Stimulated activated CD4-positive, alpha-beta T cell treated with anti-CD3 and anti-CD28 coated beads, Interleukin-4, amount 100 ng/mL, for 48 hours (primary cell): ENCODE measurements at places on chromosomes 13 and 19.
A peak's percentile ranks its signal among the peaks of the same experiment; 100 is the strongest.

- no peak for DNase-seq
These were observed 74.3 kb downstream of the CRYL1 start for GRCh38 chr13:20451397-20451796.

- no peak for DNase-seq
These were observed 38.6 kb downstream of the GATAD2A start for GRCh38 chr19:19443902-19444680.

- DNase-seq: no peak
These were observed 10.4 kb upstream of the KLK15 start for GRCh38 chr19:50843701-50844221.

GRCh38 chr13:60165391-60166099 is 1.8 kb upstream of the DIAPH3 start:
- DNase-seq: no peak

DNA sequence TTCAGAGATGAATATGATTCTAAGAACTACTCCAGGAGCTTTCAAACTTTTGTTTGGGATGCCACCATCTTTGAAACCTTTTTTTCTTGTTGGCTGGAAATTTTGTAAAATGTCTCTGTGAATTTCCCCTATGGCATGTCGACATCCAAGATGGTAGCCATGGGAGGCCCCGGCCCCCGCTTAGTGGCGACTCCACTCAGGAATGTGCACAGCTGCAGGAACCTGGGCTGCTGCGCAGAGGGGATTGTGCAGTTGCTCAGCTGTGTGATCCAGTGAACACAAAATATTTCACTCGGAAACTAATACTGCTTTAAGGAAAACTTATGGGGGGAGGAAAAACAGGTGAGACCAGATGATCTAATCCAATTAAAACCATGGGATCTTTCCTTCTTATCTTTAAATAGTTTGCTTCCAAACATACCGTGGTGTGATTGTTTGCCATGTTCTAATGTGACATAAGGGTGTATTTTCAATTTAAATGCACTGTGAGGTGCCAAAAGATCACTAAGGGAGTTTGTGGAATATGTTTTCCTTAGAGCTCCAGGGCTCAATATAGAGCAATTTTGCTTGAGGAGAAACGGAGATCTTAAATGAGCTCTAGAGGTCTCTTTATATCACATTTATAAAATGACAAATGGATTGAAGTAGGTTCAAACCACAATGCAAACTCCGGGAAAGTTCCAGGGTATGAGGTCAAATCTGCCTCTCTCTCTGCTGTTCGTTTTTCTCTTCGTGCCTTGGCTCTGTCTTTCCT is 497.7 kb downstream of the FGF9 start:
- DNase-seq: no peak

GRCh38 chr19:48333467-48334384 is 8.4 kb downstream of the EMP3 start:
- peak; percentile 86 for DNase-seq

GRCh38 chr13:21077788-21078353 is 16.5 kb upstream of the LATS2 start:
- no peak for DNase-seq

GRCh38 chr13:90362707-90363106 is 984.8 kb upstream of the MIR17HG start:
- no peak for DNase-seq

DNA sequence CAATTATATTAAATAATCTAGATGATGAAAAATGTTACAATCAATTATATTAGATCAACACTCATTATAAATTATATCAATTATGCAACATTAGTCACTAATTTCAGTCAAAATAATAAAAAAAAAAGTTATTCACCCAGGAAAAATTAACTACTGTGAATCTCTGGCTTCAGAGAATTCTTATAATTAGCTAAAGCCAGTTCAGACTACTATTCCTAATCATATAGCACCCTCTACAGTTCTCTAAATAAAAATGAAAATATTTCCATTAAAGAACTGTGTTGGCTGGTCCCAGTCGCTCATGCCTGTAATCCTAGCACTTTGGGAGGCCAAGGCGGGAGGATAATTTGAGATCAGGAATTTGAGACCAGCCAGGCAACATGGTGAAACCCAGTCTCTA is 33.0 kb downstream of the XPO4 start:
- no peak for DNase-seq

- DNase-seq: no peak
These were observed 1551.3 kb upstream of the MIR17HG start for GRCh38 chr13:89796196-89796595.

- no peak for DNase-seq
These were observed 382.0 kb downstream of the ZNF536 start for GRCh38 chr19:30754162-30754561.

GRCh38 chr13:99311137-99311536 is 3.9 kb upstream of the GPR183 start:
- DNase-seq: no peak

DNA sequence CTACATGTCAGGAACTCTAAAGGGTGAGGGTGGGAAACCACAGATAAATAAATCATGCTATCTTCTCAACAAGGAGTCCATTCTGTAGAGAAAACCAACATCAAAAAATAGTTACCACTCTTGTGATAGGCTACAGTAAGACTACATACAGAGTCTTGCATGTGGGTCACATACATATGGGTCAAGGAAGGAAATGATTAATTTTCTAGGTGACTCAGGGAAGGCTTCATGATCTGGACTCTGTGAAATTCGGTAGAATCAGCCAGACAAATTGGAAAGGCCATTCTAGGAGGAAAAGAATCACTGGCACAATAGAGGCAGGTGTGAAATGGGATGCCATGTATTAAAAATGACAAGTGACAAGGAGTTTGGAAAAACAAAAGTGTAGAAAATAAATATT is 638.9 kb downstream of the LIG4 start:
- no peak for DNase-seq

DNA sequence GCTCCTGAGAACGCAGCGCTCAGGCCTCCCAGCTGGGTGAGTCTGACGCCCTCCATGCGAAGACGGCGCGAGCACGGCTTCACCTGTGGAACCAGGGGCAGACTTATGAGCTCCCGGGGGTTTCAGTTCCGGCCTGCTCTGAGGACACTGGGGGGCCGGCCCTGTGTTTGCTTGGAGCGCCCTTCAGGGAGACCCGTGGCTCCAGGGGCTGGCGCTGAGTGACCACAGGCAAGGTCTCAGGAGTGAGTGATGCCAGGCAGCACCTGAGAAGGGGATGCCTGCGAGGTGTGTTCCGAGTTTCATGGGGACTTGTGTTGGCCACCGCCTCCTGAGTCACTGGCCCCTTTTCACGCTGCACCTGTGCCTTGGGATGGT is 4.5 kb downstream of the MCF2L start:
- DNase-seq: no peak

GRCh38 chr13:99507986-99508385 is 6.7 kb downstream of the TM9SF2 start:
- DNase-seq: no peak

DNA sequence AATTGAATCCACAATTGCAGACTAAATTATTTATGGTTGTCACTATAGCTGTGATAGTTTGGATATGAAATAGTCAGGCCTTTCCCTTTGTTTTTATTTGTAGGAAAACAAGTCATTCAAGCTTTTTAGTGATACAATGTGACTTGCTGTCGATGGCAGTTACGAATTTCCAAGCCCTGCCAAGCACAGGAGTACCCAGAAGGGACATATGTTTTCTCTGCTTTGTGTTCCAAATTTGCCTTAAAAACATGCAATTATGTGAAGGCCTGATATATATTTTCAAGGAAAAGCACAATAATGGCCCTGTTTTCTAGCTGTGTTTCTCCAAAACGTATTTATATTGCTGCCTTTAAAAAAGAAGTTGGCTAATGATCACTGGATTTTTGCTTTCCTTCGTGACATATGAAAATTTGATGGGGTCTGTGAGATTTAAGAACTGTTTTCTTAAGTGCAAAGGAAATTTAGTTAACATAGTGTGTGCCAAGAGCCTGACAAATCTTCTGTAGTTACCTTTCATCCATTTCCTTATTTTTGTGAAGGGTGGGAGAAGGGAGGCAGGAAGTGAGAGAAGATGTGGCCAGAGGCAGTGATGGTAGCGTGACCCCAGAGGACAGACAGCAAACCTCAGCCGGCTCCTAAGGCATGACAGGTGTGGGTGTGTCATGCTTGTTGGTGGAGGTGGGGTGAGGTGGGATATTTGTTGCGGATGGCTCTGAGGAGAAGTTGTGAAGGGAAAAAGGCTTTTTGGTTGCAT is 79.6 kb downstream of the TEX26 start:
- no peak for DNase-seq

DNA sequence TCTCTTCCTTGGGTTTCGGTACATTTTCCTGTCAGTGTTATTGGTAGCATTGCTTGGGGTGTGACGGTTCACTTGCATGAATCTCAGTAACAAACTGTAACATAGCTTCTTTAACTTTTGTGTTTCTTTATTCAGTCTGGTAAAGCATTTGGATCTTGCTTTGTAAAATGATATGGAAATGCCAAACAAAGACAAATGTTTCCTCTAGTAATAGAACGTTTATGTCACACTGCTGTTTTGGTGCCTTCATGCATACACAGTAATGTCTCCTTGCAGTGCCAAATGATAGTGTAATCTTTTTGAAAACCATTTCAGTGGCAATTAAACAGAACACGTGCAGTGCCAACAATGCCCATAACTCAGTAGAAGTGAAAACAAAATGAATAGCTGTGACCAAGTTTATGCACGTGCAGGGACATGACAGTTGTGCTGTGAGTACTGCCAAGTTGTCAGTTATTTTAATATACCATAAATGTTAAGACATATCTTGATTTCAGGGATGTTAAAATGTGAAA is 110.8 kb downstream of the RXFP2 start:
- DNase-seq: no peak

DNA sequence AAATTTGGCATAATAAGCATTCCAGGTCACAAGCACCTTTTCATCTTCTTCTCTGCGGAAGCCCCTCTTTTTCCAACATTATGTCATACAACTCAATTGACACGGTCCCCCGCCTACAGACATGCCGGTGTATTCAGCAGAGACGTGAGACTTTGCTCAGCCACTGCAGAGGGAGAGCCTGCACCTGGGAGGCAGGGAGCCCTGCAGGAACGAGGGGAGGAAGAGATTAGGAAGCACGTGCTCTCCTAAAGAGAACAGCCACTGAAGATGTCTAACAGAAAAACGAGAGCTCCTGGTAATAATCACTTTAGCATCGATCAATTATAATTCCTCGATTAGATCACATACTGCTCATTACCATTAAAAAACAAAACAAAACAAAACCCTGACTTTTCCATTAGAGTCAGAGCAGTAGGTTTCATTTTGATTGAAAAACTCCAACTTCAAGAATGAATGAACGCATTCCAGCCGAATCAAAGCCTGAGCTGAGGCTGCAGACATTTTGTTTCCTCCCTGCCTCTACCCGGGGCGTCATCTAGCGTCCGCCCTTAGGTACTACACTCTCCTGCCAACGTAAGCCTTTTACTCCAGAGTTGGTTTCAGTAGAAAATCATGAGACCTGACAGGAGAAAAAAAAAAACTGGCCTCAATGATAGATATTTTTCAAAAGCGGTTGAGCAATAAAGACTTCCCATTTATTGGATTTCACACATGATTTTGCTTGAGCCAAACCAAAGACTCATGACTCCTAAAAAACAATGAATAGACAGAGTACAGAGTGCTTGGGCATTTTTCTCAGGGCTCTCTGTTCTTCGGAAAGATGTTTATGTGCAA is 194.5 kb downstream of the KATNAL1 start:
- peak; percentile 75 for DNase-seq

- no peak for DNase-seq
These were observed 42.4 kb downstream of the TMEM255B start for GRCh38 chr13:113801289-113801961.

- no peak for DNase-seq
These were observed 183.0 kb downstream of the TSHZ3 start for GRCh38 chr19:31166206-31166605.

- DNase-seq: no peak
These were observed 5.7 kb upstream of the RXFP2 start for GRCh38 chr13:31733647-31734046.

DNA sequence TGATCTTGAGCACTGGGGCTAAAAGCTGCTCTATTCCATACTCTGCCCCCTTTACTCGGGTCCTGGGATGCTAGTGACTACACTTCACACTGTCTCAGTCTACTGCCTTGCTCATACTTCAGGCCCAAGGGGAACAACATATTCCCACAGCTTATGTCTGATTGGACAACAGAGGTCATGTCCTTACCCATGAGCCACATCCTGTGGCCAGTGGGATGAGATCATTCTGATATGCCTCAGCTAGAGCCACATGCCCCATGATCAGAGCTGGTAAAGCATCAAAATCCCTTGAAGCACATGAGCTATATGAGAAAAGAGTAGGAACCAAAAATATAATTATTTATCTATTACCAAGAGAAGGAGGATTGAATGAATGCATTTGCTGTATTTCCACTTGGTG is 290.1 kb upstream of the TSHZ3 start:
- no peak for DNase-seq

DNA sequence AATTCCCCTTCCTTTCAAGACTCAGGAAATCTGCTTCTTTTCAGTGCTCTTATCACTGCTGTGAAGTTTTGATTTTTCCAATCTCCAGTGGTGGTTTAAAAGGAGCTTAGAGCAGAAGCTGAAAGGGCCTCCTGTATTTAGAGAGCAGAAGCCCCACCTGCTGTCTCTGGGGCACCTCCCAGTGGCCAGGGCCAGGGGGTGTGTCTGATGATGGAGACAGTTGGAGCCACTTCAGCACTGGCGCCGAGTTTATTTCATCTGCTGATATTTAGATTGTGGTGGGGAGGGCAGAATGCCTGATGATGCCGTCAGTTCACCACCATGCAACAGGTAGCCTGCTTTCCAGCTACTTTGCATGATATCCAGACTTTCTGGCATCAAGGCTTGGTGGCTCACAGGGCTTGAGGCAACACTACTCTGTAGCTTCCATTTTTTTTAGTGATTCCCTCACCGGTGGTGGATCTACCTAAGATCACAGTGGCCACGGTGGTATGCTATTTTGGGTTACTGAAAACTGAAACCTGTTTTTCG is 371.9 kb downstream of the KCNRG start:
- no peak for DNase-seq

- no peak for DNase-seq
These were observed 539 bp downstream of the DAPK3 start for GRCh38 chr19:3970313-3970807.

DNA sequence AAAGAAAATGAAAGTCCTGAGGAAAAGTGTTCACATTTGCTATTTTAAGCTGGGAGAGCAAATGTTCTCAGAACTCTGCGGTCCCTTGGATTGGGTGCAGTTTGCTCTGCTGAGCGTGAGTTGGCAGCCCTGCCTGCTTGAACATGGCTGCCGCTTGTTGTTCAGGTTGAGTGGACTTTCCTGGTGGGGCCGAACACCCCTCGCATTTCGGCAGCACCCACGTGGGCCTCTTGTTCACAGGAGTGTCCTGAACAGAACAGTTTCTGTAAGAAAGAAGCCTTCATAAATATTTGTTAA is 10.8 kb upstream of the RNF113B start:
- DNase-seq: no peak

DNA sequence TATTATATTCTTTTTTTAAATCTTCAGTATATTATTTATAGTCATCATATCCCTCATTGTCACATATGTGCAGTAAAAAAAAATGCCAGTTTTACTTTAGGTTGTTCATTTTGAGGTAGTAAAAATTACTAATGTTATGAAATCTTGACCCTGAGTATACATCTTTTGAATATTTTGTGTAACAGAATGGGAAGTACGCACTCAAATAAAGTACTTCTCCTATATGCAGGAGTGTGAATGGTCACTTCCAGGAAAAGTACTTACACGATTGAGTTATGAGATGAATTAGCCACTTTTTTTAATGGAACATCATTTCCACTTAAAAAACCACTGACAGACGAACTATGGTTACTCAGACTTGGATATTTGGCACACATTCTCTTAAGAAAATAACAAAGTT is 58.5 kb downstream of the C13orf42 start:
- DNase-seq: no peak

- no peak for DNase-seq
These were observed 24.4 kb downstream of the MARK4 start for GRCh38 chr19:45275370-45275971.
